ENCODE measurements at places on chromosomes 3 and 15.

- no peak for DNase-seq
Measured at GRCh38 chr3:35651851-35652250, 12.5 kb downstream of the ARPP21 start.

- DNase-seq: no peak
Measured at GRCh38 chr3:60952055-60952454, 299.2 kb downstream of the FHIT start.

- no peak for DNase-seq
Measured at GRCh38 chr3:137471130-137471529, 293.0 kb upstream of the SOX14 start.

DNA sequence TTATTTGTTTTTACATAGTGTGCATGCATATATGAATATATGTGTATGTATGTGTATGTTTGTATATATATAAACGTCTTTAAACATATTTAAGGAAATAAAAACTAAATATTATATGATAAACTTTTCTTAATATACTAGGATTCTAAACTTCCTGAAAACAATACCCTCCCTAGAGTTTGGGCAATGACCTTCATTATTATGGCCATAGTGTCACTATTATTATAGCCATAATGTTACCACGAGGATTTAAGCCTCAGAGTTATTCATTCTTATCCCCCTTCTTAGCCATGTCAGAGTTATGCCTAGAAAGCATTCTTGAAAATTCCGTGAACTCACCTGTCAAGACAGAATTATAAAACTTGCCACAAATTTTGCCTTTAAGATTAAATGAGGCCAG lies 335.5 kb downstream of the ERC2 start:
- no peak for DNase-seq

- no peak for DNase-seq
Measured at GRCh38 chr3:74808506-74809275, 194.2 kb upstream of the CNTN3 start.
